Osteocyte (in vitro differentiated cells): ENCODE measurements at places on chromosomes 2 and 18. TPM values are rescaled to one million over a fixed set of nuclear protein-coding genes. Genes with fewer than 3 reads are reported as not detected.

GRCh38 chr2:19642501-19642900 lies 259.3 kb downstream of the TTC32 start:
- H3K4me1 ChIP-seq, result no peaks in the 10 kb centered on the region
- no peak overlapping the region for H3K27ac ChIP-seq
- DNase-seq, result no peak
- H3K4me3 ChIP-seq, result no peak overlapping the region

GRCh38 chr2:234818937-234819336 lies 132.9 kb upstream of the SH3BP4 start:
- no peak for DNase-seq
- no peak overlapping the region for H3K4me3 ChIP-seq
- H3K27me3 ChIP-seq, result peaks cover 2% of the 10 kb centered on the region
- H3K4me1 ChIP-seq, result peaks cover 18% of the 10 kb centered on the region

DNA sequence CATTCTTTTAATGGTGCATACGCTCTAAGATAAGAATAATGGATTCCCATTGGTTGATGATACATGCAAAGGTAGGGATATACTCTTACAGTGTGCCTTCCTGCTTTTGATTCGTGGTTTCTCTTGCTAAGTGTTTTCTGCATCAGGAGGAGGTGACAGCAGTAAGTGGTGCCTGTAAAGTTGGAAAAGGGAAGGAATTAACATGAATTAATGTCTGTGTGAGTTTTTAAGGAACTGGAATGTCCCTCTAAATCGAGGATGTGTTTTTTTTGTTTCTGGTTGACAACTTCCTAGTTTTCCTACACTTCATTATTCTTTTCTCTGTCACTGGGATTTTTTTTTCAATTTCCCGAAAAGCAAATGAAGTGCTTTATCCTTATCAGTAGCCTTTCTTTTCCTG lies 54.4 kb downstream of the CRIM1 start:
- H3K4me3 ChIP-seq, result no peak overlapping the region
- H3K27me3 ChIP-seq, result no peaks in the 10 kb centered on the region
- DNase-seq, result no peak
- peaks cover 89% of the 10 kb centered on the region for H3K4me1 ChIP-seq
- H3K36me3 ChIP-seq, result no peaks in the 10 kb centered on the region

Gene ALLC
- total RNA-seq, result not detected in 2 replicates

Gene SMYD5
- total RNA-seq, result 17.1 and 18.7 TPM in 2 replicates

Gene LOXHD1
- total RNA-seq, result not detected in 2 replicates

Gene CFAP65
- total RNA-seq, result not detected in 2 replicates

Gene ALPG
- not detected in 2 replicates for total RNA-seq
